ENCODE measurements at places on chromosomes 13 and 19.
A peak's percentile ranks its signal among the peaks of the same experiment; 100 is the strongest.

- peak; percentile 71 for DNase-seq
Measured at GRCh38 chr19:30557927-30558557, 185.9 kb downstream of the ZNF536 start.

- peak; percentile 85 for DNase-seq
Measured at GRCh38 chr13:21326155-21327031, 132.7 kb downstream of the ZDHHC20 start.

DNA sequence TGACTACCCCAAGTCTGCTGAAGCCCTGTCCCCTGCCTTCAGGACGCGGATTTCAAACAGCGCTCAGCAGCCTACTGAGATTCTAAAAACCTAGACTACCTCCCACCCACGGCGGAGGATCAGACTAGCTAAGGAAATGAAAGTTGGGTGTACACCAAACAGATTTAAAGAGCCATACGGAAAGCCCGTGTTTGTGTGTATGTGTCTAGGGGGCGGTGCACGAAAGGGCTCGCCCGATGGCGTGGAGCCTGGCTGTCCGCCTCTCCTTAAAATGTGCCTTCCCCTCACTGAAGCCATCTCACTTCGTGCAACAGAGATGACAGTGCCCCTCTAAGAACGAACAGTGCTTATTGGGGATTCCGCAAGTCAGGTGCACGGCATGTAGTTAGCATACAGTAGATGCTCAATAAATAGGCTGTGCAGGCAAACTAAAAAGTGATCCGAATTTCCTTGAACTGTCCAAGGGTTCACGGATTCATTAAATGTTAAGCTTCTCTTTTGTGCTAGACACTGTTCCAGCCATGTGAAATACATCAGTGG, 639 bp downstream of the LENG1 start:
- DNase-seq, result no peak

DNA sequence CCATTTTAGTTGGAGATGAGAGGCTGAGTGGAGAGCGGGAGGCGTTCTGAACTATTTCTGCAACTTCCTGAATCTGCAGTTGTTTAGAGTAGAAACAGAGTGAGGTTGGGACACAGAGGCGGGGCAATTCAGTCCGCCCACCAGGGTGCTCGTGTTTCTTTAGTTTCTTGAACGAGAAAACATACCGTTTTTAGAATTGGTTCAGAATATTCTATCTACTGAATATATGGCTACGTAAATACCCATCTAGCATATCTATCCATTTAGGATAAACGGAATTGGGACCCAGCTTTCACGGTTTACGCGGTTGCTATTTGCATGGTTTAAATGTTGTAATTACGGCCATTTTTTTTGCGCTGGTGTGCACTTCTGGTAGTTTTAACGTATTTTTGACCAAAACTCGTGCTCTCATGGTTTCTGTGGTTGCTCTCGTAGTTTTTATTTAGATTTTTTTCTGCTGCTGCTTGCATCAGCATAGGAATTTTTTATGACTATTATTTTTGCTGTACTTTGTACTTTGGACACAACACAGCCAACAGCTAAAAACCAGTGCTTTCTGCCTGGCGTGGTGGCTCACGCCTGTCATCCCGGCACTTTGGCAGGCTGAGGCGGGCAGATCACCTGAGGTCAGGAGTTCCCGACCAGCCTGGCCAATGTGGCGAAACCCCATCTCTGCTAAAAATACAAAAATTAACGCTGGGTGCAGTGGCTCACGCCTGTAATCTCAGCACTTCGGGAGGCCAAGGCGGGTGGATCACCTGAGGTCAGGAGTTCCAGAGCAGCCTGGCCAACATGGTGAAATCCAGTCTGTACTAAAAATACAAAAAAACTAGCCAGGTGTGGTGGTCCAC, 32.7 kb downstream of the TIMM13 start:
- DNase-seq, result no peak

DNA sequence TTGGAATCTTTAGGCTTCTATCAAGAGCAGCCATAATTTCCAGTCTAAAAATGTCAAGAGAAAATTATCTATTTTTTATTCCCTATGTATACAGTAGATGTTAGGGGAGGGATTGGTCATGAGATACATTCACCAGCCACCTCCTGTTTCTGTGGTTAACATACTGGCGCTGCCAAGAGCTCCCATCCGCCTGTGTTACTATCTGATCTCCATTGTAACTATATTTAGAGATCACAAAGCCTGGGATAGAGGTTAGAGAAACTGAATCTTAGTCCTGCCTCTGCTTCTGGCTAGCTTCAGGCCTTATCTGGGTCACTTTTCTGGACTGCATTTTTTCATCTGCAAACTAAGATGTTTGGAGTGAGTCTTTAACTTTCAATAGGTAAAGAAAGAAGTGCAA, 46.3 kb downstream of the POLR1D start:
- DNase-seq, result no peak

- DNase-seq, result no peak
Measured at GRCh38 chr19:40283414-40284250, 1.5 kb downstream of the AKT2 start.

DNA sequence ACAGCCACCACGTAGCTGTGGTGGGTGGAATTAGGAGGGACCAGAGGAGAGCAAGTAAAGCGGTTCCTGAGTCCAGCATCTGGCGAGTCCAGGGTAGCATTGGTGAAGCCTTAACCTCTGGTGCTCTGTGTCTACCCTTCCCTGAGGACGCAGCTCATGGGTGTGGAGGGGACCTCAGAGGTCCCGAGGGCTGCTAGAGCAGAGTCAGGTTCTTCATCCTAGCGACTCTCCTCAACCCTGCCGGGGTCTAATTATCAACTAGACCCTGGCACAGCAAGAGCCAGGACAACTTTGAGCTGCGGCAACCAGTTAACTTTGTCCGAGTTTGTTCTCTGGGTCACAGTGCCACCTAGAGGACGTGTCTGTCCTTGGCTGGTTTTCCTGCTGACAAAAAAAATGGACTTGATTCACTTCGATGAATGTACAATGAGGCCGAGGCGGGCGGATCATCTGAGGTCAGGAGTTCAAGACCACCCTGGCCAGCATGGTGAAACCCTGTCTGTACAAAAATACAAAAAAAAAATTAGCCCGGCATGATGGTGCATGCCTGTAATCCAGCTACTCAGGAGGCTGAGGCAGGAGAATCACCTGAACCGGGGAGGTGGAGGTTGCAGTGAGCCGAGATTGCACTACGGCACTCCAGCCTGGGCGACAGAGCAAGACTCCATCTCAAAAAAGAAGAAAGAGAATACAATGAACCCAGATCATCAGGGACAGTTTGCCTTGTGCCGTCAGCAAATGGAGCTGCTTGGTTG, 25.0 kb downstream of the TSSK6 start:
- DNase-seq, result peak; percentile 93

GRCh38 chr13:94325650-94326049, 153.8 kb downstream of the DCT start:
- no peak for DNase-seq

GRCh38 chr13:51659276-51660127, 75.2 kb downstream of the WDFY2 start:
- DNase-seq, result no peak

DNA sequence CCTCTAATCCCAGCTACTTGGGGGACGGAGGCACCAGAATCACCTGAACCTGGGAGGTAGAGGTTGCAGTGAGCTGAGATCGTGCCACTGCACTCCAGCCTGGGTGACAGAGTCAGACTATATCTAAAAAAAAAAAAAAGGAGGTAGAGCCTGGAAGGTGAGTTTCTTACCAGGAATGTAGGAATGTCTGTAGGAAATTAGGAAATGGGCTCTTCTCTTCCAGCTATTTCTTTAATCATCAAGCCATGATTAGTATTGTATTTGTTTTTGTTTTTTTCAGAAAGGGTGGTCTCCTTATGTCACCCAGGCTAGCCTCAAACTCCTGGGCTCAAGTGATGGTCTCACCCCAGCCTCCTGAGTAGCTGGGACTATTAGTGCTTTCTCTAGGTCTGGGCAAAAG, 26.3 kb upstream of the SERP2 start:
- DNase-seq, result no peak

Measured in endodermal cell (in vitro differentiated cells).